ENCODE measurements at places on chromosomes 13 and 19.

DNA sequence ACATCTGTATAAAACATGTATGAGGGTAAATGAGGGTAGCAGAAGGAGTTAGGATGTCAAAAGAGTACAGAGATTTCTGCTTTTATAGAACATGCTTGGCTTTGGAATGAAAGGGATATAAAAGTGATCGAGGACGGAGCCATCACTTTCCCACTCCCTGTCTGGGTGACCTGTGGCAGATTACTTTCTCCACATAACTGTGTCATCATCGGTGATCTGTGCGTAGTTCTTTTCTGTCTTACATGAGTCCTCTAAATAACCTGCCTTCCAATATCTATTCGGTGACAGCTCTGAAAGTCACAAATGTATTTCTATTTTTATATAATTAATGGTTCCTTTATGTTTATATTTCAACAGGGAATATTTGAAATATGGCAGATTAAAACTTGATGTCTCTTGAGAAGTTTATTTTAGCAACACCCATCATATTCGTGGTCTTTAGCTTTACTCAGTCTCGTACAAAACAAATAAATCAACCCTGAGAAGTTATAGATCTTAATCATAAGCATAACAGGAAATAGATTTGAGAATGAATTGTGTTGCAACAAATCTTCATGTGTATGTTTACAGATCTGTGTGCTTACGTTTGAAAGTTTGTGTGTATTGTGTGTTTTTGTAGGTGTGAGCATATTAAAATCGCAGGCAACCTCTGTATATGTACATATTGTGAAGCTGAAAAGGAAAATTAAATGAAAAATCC, 1094.3 kb downstream of the EFNB2 start:
- DNase-seq: no peak

- DNase-seq: no peak
These were observed 83.5 kb downstream of the SACS start for GRCh38 chr13:23350009-23350408.

DNA sequence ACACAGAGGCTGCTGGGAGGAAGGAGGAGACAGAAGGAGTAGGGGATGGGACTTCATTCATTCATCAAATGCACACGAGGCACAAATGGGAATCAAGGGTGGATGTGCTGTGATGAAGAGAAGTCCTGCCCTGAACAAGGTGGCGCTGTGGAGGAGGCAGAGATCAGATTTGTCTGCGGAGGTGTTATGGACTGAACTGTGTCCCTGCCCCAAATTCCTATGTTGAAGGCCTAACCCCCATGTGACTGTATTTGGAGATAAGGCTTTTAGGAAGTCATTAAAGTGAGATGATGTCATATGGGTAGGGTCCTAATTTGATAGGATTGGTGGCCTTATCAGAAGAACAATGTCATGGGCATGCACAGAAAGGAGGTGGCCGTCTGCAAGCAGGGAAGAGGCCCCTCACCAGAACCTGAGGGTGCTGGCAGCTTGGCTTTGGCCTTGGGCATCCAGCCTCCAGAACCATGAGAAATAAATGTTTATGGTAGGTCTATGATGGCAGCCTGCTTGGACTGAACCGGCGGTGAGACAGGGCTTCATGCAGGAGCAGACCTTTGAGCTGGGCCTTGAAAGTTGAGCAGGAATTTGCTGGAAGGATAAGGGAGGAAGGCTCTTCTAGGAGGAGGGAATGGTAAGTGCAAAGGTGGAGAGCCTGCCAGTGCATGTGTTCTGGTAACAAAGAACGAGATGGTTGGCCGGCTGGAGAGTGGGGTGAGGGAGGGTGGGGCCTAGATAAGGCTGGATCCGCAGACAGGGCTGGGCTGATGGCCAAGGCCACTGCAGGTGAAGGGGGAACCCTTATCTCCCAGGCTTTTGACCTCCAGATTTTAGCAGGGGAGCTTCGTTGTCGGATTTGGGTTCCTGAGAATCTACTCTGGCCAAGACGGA, 2.7 kb upstream of the CEBPA start:
- no peak for DNase-seq

DNA sequence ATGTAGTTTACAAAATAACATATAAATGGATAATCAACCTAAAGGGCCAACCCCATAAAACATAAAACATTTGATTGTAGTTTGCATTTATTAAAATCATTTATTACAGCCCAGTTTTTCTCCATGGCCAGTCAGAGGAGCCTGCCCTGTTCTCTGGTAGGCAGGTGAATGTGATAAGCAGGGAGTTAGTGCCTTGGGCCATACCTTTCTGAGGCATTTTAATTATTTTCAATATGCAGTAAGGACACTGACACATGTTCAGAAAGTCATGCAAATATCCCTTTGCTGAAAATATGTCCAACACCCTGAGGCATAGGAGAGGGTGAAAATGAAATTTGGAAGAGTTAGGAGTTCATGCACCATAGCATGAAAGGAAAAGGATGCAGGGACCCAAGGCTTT, 242.6 kb upstream of the EDNRB start:
- no peak for DNase-seq

GRCh38 chr19:54376610-54377285, 12.0 kb upstream of the LAIR1 start:
- DNase-seq: no peak

GRCh38 chr13:85685436-85685835, 113.8 kb downstream of the SLITRK6 start:
- no peak for DNase-seq
